Aorta (tissue), 5 donors: ENCODE measurements at places on chromosomes 13 and 19.

DNA sequence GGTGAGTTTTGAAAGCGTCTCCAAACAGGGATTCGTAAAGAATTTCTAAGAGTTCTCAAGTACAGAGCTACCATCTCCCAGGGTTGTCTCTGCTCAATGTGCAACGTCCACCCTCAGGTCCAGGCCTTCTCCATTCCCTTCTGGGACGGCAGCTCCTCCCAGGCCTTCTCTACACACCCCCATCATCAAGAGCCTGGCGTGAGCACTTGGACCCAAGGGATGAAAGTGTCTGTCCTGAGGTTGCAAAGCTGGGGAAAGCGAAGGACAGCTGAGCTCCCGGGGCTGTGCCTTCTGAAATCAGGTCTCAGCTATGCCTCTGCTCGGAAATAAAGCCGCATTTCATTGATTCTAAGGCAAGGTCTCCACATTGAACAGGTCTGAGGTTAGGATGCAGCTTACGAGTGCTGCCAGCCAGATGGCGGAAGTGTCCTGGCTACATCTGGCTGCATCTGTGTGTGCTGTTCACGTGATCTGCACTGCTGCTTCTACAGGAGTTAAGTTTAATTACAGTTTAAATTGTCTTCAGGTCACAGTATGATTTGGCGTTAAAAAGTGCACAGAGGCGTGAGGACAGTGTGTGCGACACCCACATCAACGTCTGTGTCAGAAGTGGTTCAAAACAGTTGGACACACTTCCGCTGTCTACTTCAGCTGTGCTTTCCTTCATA is 27.0 kb upstream of the MIER2 start:
- no peak for DNase-seq

DNA sequence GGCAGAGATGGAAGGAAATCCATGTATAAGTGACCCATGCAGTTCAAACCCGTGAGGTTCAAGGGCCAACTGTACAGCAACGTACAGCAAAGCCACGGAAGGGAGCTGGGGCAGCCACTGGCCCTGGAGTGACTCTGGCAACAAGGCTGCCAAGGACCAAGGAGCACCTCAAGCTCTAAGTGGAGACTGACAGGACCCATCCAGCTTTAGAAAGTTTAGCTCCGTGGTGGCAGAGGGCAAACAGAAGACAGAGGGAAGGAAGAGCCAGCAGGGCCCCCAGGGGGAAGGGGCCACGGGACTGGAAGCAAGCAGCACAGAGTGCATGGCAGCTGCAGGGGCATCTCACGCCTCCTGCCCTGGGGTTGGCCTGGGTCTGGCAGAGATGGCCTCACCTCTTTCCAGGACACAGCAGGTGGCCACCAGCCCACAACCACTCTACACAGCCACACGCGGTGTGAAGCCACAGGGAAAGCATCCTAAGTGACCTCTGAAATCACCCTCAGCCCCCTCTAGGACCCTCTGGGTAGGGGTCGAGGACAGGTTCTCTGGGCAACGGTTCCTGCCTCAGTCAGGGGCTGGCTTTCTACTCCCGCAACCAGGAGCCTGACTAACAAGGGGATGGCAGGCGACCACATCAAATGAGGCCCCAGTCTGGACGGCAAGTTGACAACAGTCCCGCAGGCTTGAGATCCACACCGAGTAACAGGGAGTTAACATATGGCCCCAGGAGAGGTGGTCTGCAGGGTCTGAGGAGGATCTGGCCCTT is 3.8 kb downstream of the MIER2 start:
- DNase-seq: peak; percentile 57

GRCh38 chr13:20528452-20528851 is 2.8 kb upstream of the CRYL1 start:
- no peak for DNase-seq

DNA sequence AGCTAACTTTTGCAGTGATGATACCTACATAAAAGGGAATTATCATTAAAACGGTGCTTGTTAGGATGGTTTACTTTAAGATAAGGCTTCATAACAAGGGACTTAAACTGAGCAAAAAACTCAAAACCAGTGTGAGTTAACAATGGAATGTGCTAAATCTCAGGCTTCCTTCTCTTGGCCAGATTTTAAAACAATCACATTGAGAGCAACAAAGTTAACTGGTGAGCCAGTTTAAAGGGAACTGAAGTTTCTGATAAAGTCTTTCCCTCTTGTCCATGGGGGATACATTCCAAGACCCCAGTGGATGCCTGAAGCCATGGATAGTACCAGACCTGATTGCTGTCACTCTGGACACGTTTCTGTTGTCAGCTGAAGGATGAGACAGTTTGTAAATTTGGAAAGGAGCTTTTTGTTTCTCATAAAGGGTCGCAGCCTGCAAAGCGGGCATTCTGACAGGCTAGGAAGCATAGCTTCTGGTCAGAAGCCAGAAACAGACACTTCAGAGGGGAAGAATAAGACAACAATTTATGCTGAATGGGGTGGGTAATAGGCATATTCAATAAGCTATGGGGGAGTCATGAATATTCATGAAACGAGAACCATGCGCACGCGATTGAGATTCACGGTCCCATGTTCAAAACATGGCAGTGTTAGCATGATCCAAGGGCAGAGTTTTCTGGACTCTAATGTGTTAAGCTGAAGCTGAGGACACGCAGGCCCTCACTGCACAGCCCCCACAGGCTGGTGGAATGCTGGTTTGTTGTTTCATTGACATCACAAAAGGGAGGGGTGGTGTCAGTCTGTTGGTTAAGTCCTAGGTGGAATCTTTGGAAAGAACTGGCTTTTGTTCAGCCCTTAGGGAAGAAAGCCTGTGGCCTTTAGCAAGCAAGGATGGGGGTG is 150.6 kb upstream of the RNF113B start:
- DNase-seq: no peak

DNA sequence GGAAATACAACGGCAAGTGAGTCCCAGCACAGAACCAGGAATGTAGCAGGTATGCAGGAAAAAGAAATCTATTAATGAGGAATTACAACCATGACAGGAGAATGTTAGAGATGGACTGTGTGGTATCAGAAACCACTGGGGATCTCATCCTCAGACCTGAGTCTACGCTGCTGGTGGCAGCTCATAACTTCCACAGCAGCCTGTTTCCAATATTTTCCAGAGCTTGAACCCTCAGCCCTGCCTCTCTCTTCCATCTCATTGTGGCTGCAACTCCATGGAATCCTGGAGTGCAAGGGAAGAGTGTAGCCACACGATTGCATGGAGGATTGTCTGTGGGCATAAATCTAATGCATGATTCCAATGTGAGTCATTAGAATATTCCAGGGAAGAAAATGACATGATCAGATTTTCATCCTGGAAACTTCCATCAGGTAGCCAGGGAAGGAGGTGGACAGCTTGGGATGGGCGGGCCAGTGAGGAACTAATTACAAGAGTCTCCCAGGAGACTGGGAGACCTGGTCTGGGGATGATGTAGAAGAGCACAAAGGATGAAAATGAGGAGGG is 14.9 kb downstream of the PLA2G4C start:
- DNase-seq: no peak

DNA sequence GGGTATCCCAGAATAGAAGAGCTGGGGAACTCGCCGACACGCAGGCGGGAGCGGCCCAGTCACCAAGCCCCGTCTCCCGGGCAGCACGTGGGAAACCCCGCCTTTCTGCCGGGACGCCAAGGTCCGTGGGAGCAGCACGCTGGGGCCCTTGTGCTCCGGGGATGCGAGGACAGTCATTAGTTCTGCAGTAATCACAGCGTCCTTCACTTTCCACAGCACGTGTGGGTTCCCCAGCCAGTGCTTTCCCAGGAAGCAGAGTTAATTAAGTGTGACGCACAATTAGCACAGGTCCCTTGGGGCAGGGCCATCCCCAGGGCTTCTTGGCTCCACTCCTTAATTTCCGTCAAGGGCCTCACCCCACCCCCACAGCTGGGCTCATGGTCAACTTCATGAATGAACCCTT is 64.3 kb upstream of the C13orf46 start:
- DNase-seq: no peak

GRCh38 chr13:28251466-28251865 is 113.1 kb downstream of the PAN3 start:
- no peak for DNase-seq

DNA sequence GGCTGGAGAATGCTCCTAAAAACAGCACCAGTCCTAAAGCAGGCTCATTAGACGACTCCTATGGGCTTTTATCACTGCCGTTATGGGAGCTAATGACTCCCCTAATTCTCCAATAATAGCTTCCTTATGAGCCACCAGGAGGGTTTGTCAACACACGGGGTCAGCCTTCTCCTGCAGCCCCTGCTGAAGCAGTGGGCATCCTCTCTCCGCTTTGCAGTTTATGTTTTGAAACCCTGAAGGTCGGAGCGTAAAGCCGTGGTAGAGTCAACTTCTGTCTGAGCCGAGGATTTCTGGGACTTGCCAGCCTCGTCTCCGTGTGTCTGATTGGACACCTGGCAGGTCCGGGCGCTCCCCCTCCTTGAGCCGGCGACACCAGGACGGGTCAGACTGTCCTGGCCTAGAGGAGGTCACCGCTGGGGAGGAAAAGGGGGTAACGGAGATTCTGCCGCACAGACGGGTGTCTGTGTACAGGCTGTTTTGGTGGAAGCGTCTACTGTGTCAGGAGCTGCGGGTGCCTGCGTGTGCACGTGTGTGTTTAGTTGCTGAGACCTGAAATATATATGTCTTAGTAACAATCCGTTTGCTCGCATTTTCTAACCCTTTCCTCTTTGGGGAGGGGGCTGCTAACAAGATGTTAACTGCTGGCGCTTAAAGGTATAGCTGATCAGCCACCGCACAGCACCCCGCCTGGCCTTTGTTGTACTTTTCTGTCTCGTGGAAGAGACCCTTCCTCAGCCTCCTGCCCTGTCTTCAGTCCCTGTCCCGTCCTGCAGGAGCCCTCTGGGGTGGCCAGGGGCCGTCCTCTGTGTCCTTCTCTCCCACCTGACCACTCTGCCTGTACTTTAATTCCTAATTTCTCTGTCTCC is 1.9 kb downstream of the KDM4B start:
- DNase-seq: peak; percentile 70
